ENCODE measurements at places on chromosomes 4 and X.

DNA sequence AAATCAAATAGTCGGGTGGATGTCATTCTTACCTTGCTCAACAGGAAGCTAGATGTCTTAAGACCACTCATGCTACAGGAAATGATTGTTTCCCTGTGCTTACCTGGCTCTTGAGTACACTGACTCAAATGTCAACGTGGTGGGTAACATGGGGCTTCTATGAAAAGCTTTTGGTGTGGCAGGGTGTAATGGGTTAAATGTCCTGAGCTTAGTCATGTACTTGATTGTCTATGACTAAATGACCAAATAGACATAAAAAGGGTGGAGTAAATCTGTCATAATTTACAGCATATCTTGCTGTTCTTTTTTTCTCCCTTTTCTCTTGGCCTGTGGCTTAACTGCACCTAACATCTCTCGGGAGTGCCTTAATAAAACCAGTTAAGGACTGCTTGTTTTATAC, 44.9 kb downstream of the CCNG2 start:
- no peak for DNase-seq

DNA sequence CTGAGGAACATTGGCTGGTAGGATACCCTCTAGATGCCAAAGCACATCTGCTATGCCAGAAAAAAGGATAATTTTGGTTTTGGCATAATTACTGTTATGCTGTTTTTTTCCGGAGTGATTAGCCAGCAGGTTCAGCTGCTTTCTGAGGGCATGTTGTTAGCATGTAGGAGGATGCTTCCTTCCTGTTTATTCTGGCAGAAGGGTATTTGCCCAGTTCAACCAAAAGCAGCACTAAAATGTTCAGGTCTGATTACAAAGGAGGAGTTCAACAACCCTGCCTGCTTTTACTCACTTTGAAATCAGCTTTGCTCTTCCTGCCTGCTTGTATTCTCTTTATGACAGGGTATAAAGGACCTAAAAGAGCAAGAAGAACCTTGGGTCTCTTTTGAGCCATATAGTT, 21.9 kb downstream of the ERCC6L start:
- no peak for DNase-seq

GRCh38 chrX:2497961-2498780, 2.6 kb downstream of the DHRSX start:
- DNase-seq: no peak

GRCh38 chr4:159770401-159770800, 667.5 kb downstream of the RAPGEF2 start:
- no peak for DNase-seq

- DNase-seq: no peak
Measured at GRCh38 chr4:98602270-98602669, 56.1 kb downstream of the TSPAN5 start.

- DNase-seq: no peak
Measured at GRCh38 chr4:163762741-163763140, 268.3 kb downstream of the TMA16 start.

- DNase-seq: peak; percentile 61
Measured at GRCh38 chr4:71186566-71187403, 152.0 kb upstream of the SLC4A4 start.

GRCh38 chr4:40227284-40227683, 30.5 kb downstream of the RHOH start:
- no peak for DNase-seq

- no peak for DNase-seq
Measured at GRCh38 chrX:122078079-122078478, 1030.7 kb downstream of the GLUD2 start.

DNA sequence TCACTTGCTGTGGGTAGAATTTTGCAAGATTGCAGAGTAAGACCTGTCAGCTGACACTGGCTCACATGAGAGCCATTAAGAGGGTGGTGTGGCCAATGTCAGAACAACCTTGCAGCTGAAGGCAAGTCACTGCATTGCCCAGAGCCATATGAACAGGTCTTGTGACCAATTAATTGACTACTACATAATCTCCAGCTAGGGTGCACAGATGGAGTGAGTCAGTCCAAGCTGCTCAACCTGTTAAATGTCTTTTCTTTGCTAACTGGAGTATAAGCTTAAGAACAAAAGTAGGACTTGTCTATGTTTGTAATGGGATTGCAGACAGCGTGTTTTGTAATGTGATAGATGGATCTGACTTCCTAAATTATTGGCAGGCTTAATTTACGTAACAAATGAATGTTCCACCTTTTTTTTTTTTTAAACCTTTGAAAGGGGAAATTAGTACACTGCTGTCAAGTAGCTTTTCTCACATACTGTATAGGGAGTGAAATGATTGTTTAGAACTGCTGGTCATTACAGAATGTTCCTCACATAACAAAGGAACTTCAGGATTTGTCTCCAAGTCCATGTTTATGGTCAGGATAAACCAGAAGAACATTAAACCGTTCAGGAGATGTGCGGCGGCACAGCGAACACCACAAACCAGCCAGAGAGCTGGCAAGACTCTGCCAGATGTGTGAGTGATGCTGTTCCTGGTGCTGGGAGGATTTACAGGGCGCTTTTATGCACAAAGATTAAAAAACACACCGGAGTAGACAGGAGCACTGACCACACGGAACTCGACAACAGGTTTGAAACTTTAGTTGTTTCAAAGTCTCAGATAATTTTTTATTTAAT, 37.0 kb downstream of the FNIP2 start:
- DNase-seq: no peak

DNA sequence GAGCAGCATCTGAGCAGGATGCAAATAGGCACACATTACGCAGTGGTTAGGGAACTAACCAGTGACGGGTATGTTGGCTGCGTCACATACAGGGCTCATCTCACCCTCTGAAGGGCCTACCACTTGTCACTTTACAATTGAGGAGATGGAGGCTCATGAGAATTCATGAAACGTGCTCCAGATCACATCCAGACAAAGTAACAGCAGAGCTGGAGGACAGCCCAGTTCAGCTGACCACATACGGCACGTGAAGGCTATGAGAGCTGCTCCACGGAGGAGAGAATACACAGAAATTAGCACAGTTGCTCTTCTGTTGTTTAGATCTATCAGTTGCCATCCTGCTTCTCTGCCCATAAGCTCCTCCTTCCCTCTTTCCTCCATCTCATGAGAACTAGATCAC, 78.4 kb downstream of the FAM9B start:
- DNase-seq: no peak

DNA sequence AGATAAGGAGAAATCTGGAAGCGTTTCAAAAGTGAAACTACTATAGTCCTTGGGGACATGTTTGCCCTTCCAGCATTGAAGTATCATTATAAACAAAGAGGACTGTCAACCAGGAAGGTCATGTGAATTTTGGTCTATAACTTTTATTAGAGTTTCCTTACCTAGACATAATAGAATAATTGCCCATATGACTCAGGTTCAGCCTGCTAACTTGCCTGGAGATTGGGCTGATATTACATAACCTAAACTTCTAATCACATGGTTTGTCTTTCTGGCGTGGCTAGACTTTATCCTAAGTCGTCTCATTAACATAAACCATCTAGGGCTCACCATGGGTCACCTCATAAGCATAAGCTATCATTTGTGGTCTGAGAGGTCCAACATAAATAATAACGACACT, 775.9 kb downstream of the CENPC start:
- DNase-seq: no peak

DNA sequence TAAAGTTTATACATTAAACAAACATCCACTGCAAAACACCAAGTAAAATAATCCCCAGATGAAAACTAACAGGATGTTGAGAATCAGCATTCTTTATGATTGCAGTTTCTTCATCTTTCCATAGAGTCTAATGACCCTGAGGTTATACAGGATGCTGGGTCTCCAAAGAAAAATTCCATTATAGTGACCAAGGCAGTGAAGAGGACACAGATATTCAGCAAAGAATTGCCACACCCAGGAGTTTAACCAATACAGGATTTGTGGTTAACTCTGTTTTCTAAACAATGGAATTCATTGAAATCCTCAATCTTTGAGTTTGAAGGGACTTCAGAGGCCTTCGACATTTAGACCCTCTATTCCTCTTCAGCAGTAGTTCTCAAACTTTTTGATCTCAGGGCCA, 76.2 kb upstream of the ESX1 start:
- DNase-seq: peak; percentile 66

- DNase-seq: no peak
Measured at GRCh38 chr4:85632981-85633380, 158.0 kb downstream of the ARHGAP24 start.

GRCh38 chrX:151899622-151900021, 13.1 kb upstream of the MAGEA4 start:
- DNase-seq: peak; percentile 53

DNA sequence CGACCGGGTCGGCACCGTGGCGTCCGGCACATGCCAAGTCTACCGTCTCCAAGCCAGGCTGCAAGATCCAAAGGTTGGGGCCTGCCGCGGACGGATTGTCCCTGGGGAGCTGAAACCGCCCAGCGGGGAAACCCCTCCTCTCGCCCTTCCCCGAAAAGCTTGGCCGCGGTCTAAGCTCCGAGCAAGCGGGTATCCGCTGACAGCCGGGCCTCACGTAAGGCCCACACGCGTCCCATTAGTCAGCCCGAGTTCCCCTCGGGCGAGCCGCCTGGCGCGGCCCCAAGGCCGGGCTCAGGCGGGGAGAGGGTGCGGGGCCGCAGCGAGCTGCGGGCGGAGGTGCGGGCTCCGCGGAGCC, 6.8 kb upstream of the BCOR start:
- peak; percentile 62 for DNase-seq

DNA sequence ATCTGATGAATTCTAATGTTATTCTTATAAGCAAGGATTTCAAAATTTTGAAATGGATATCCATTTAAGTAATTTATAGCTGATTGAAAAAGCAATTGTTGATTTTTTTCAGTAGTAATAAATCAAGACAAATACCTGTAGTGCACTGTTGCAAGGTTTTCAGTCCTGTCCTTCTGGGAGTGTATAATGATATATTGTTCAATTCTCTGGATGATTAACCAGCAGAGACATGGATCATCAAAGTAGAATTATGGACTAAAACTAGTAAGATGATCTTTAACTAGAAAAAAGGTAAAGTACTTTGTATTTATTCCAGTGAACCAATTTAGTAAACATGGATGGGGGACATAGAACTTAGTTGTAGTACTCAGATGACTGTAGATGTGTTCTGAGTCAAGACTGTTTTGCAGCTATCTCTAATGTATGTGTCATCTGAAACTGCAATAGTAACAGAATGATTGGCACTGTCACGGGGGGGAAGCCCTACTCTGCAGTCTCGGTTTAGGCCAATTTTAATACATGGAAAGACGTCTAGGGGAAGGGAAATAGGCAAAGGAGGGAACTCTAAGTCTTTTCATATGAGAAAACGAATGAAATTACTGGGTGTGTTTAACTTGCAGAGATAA, 121.9 kb downstream of the GLRA3 start:
- no peak for DNase-seq

DNA sequence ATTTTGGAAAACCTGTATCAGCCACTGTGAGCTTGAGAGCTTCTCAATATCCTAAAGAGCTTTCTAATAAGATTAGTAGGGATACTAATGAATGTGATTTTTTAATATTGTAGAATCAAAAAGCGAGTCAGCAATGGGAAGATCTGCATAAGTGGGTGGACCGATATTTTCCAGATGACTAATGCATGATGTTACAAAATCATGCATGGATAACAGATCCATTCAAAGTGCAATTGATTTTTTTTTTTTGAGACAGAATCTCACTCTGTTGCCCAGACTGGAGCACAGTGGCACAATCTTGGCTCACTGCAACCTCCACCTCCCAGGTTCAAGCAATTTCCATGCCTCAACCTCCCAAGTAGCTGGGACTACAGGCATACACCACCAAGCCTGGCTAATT, 7.3 kb upstream of the CLDN2 start:
- no peak for DNase-seq

DNA sequence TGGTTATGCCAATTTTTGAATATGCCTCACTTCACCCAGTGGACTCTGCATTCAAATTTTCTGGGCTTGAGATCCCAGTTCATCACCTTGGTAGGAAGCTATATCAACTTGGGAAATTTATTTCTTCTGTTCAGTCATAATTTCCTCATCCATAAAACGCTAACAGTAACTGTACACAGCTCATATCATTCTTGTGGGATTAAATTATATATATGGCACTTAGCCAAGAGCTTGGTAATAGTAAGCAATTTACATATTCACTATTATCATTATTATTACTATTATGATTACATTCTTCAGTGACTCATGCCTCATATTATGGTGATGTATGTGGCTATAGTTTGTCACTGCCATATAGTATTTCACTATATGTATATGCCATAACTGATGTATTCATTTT, 177.6 kb downstream of the CPE start:
- DNase-seq: no peak

DNA sequence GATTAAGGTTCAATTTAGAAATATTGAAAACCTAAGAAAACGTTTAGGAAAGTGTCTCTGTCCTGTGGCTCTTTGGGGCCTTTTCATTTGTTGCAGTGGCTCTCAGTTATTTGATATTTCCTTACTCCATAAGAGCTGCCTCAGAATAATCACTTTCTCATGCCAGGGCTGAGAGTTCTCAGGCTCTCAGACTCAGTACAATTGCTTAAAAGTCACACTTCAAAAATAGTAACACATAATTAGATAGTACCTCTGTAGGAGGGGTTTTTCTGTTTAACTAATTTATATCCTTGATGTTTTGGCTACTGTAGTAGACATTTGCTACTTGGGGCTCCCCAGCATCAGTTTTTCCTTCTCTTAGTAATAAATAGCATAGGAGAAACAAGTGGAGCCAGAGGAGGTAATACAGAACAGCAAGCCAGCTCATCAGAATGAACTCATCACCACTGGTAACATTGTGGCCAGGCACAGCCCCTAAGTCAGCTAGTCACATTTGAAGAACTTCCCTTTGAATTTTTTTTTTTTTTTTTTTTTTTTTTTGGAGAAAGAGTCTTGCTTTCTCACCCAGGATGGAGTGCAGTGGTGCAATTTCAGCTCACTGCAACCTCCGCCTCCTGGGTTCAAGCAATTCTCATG, 8.0 kb upstream of the HNRNPD start:
- no peak for DNase-seq

- peak; percentile 23 for DNase-seq
Measured at GRCh38 chr4:153788413-153789276, at the start of gene SFRP2. Gene SFRP2 (minus strand): TSS chr4:153789083. CDS start chr4:153788835, 248 bp downstream.

DNA sequence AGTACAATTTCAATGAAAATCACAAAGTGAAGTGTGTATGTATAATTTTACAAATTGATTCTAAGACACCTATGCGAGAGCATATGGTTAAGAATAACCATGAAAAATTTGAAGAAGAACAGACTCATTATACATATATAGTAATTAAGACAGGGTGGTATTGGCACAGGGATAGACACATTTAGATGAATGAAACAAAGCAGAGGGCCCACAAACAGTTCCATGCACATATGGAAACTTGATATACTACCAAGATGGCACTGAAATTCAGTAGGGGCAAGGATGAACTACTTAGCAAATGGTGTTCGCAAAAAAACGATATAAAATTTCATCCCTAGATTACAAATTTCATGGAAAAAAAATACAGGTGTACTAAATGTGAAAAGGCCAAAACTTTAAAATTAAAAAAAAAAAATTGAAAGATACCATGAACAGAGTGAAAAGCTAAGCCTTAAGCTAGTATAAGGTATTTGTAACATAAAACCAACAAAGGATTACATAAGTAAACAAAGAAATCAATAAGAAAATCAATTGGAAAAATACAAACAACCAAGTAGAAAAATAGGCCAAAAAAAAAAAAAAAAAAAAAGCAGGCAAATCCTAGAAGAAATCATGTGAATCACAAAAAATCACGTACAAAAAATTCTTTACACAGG, 85.4 kb downstream of the RASL11B start:
- DNase-seq: no peak

Data from fibroblast of skin of right quadriceps (primary cell).